ENCODE measurements at places on chromosomes 3 and 15. TPM values are rescaled to one million over a fixed set of nuclear protein-coding genes. Genes with fewer than 3 reads are reported as not detected.

LINGO1 gene
- polyA plus RNA-seq: 0.80 TPM

PRTG gene
- polyA plus RNA-seq: 0.07 TPM

SI gene
- under 0.01 TPM for polyA plus RNA-seq

OCA2 gene
- 0.23 TPM for polyA plus RNA-seq

TJP1 gene
- polyA plus RNA-seq: 14.7 TPM

CAND2 gene
- polyA plus RNA-seq: 6.2 TPM

NOX5 gene
- 0.26 TPM for polyA plus RNA-seq

SLC22A14 gene
- polyA plus RNA-seq: 0.15 TPM

ZBBX gene
- not detected for polyA plus RNA-seq

GPR149 gene
- polyA plus RNA-seq: not detected

CFAP92 gene
- 0.49 TPM for polyA plus RNA-seq

PLSCR2 gene
- 0.77 TPM for polyA plus RNA-seq

CYP8B1 gene
- not detected for polyA plus RNA-seq

GATM gene
- polyA plus RNA-seq: 343 TPM

TNFAIP8L3 gene
- 0.87 TPM for polyA plus RNA-seq

CFAP100 gene
- polyA plus RNA-seq: not detected

EIF4A2 gene
- polyA plus RNA-seq: 276 TPM

ZNF717 gene
- 3.9 TPM for polyA plus RNA-seq

DUOXA1 gene
- 0.11 TPM for polyA plus RNA-seq

TLR9 gene
- polyA plus RNA-seq: 0.05 TPM

SLC27A2 gene
- 2.3 TPM for polyA plus RNA-seq

SERPINI2 gene
- 242 TPM for polyA plus RNA-seq

ALG1L2 gene
- polyA plus RNA-seq: not detected

ETV5 gene
- polyA plus RNA-seq: 12.9 TPM

CTXN2 gene
- polyA plus RNA-seq: 0.73 TPM

SLC49A4 gene
- 9.3 TPM for polyA plus RNA-seq

CAMKV gene
- polyA plus RNA-seq: not detected

CD80 gene
- polyA plus RNA-seq: 0.14 TPM

SLC25A38 gene
- 25.1 TPM for polyA plus RNA-seq

ALAS1 gene
- polyA plus RNA-seq: 20.2 TPM

NLGN1 gene
- polyA plus RNA-seq: 0.49 TPM

CD86 gene
- 0.38 TPM for polyA plus RNA-seq

CLSTN2 gene
- polyA plus RNA-seq: 0.65 TPM

SPTBN5 gene
- 11.4 TPM for polyA plus RNA-seq
